ENCODE measurements at places on chromosomes 3 and 15. TPM values are rescaled to one million over a fixed set of nuclear protein-coding genes. Genes with fewer than 3 reads are reported as not detected.

The NPTN gene
- total RNA-seq: 303 TPM

DNA sequence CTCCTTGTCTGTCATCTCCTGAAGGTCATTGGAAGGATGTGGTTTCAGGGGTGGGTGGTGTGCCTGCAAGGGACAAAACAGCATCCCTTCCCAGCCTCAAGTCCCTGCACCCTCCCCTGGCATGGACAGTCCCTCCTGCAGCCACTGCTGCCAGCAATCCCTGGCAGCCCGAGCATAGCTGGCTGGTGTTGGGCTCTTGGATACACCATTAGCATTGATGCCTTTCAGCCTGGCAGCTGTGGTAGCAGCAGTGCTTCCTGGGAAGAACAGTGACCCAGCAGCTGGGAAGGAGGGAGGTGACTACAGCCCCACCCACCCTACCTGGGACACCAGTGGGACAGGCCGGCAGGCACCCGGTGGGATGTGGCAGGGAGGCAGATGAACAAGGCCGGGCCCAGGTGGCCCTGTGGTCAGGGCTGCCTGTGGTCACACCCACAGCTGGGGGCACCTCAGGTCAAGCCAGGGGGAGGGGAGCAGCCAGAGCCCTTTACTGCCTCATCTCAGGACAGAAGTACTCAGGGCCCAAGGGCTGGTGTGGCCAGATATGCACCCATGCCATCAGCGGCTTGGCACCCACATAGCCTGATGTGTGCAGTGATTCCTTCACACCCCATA, 32.9 kb upstream of the TMEM115 start:
- no peak for DNase-seq

The CTXN2 gene
- total RNA-seq: not detected

DNA sequence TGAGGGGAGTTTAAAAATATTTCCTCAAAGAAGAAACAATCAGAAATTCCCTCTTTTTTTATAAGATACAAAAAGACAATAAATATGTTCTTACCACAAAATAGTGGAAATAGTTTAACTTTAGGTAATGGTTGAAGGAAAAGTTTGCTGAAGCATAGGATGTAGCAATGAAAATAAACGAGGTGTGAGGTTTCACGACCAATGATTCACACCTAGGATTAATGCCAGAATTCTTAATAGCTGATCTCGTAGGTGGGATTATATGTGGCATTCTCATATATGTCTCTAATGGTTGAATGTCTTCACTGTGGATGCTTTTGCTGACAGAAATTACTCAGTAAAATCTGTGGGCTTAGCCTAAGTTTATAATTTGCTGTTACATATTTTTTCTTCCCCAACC, 467.7 kb downstream of the FGF12 start:
- DNase-seq: no peak

The GNAI2 gene
- 129 TPM for total RNA-seq

The ARIH1 gene
- total RNA-seq: 147 TPM

GRCh38 chr15:73504885-73505284, 61.9 kb downstream of the REC114 start:
- no peak for DNase-seq

The FGF12 gene
- 334 TPM for total RNA-seq

The SV2B gene
- total RNA-seq: 1.7 TPM

DNA sequence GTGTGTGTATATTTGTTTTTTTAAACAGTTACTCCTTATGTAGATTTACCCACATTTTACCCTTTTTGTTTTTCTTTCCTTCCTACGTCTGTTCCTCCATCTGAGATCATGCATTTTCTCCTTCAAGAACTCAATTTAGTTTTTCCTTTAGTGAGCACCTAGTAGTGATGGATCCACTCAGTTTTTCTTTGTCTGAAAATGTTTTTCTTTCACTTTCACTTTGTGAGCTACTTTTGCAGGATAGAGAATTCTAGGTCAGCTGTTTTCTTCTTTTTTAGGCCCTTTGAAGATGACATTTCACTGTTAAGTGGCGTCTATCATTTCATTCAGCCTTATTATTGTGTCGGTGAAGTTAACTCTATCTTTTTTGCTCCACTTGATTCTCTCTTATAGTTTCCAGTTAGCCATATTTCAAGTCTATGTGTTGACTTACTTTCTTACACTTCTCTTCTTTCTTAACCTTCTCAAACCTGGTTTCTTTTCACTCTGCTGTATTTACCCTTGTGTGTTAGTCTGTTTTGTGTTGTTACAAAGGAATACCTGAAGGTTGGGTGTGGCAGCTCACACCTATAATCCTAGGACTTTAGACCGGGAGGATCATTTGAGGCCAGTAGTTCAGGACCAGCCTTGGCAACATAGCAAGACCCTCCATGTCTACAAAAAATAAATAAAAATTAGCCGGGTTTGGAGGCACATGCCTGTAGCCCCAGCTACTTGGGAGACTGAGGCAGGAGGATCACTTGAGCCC, 55.8 kb downstream of the PRKCI start:
- no peak for DNase-seq

DNA sequence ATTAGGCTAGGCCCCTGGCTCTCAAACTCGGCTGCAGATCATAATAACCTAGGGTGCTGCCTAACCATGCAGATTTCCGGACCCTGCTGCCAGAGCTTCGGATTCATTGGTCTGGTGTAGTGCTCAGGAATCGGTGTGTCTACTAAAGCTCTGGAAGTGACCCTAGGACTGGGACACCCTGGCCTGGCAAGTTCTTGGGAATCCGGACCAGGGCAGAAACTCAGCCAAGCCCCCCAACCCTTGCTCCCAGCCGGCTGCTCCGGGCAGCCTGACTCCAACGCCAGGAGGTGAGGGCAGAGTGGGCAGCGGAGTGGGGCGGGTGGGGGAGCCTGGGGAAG, 23.0 kb downstream of the IGDCC3 start:
- no peak for DNase-seq

The CHRNB4 gene
- total RNA-seq: not detected

DNA sequence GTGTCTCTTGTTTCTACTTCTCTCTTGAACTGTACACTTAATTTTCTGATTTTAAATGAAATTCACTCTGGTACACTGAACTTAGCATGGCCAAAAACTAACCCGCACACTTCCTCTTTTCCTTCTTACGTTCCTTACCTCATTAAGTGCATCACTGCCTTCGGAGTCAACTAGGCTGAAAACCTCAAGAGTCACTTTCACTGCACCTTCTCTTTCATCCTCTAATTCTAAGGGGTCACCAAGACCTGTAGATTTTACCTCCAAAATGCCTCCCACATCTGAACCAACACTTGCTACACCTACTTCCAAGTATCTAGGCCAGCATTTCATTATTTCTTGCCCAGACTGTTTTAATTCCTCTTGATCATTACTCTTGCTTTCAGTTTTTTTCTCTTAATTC, 6.6 kb downstream of the CBLB start:
- no peak for DNase-seq

- no peak for DNase-seq
Measured at GRCh38 chr15:66452420-66452819, 45.1 kb downstream of the SNAPC5 start.

DNA sequence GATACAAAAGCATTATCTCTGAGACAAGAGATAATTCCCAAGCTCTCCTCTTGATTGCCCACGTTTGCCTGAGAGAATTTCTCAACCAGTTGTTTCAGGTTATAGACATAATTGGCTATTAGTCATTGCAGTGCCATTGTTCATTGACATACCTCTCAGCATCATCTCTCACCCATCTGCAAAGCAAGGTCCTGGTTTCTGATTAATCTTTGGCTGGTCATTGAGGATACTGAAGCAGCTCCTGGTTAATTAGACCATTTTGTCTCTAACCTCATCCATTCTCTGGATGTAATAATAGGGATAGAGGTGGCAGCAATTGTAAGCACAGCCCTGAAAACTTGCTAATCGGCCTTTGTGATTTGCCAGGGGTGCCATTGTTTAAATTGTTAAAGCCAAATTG, 104.2 kb downstream of the CNTN6 start:
- no peak for DNase-seq

DNA sequence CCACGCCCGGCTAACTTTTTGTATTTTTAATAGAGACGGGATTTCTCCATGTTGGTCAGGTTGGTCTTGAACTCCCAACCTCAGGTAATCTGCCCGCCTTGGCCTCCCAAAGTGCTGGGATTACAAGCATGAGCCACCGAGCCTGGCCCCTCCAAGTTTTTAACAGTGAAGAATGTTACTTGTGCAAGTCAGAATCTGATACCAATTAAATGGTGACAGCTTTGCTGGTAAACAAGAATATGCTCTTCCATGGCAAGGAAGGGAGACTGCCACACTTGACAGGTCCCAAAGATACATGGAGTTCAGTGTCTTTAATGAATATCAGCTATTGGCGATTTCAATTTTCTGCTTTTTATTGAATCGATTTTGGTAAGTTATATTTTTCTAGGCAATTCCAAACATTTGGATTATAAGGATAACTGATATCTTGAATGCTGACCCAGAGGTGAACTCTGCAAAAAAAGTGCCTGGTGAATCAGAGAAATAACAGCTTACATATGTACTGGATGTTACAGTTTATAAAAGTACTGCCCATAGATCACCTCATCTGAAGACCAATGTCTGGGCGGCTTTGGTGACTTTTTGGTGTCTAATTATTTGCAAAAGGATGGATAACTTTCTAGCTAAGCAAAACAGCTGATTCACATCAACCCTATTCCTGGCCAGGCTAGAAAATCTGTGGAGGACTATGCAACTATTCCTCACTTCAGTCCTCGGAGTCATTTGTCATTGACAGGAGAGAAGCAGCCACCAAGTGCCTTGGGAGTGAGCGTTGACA, 1.2 kb downstream of the PARP16 start:
- DNase-seq: no peak

DNA sequence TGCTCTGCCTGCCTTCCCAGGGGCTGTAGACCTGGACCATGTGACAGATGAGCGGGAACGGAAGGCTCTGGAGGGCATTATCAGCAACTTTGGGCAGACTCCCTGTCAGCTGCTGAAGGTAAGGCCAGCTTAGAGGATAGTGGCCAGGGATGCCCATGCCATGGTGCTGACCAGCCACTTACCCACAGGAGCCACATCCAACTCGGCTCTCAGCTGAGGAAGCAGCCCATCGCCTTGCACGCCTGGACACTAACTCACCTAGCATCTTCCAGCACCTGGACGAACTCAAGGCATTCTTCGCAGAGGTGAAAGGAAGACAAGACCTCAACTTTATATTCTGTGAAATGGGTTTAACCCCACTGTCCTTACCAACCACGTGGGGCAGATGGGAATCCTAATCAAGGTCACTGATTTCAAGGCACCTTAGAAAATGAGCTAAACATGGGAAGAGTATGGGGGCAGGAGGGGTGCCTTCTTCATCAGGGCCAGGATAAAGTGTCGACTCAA, 26.7 kb downstream of the NBEAL2 start:
- DNase-seq: no peak

The PARP15 gene
- total RNA-seq: 1.6 TPM

- DNase-seq: peak; percentile 46
Measured at GRCh38 chr3:114155370-114155821, 23.5 kb downstream of the DRD3 start.

GRCh38 chr3:149395107-149396089, 17.9 kb upstream of the TM4SF1 start:
- peak; percentile 65 for DNase-seq

The DUOX2 gene
- 0.41 TPM for total RNA-seq

DNA sequence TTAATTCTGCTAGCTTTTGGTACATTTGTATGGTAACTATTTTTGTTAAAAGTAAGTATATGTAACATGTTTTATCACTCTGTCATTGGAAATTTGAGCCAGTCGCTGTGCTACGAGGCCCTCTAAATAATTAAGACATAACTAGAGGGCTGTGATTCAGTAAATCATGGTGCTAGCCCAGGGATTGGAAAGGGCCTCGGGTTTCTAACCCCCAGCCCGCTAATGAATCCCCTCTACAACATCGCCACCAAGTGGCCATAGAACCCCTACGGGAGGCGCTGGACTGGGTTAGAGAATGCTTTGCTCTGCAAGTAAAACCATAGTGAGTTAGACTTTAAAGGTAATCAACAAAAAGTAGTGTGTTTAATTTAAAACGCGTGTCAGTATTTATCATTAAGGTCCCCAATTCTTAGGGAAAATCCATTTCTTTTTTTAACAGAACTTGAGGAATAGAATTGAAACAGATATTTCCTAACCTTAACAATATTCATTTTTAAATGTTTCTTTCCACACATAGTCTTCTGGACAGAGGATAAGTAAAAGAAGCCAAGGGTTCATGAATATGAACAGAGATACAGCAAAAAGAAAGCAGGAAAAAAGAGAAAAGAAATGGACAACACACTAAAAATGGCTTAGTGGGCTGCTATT, 744.7 kb downstream of the EPHA3 start:
- DNase-seq: peak; percentile 60

- DNase-seq: no peak
Measured at GRCh38 chr3:12427551-12427950, 56.7 kb upstream of the TSEN2 start.

- no peak for DNase-seq
Measured at GRCh38 chr3:178768072-178768864, 232.0 kb downstream of the KCNMB2 start.

- DNase-seq: no peak
Measured at GRCh38 chr15:48936666-48937065, 27.1 kb downstream of the SHC4 start.
